ENCODE measurements at places on chromosomes 11 and 22. TPM values are rescaled to one million over a fixed set of nuclear protein-coding genes. Genes with fewer than 3 reads are reported as not detected.

DNA sequence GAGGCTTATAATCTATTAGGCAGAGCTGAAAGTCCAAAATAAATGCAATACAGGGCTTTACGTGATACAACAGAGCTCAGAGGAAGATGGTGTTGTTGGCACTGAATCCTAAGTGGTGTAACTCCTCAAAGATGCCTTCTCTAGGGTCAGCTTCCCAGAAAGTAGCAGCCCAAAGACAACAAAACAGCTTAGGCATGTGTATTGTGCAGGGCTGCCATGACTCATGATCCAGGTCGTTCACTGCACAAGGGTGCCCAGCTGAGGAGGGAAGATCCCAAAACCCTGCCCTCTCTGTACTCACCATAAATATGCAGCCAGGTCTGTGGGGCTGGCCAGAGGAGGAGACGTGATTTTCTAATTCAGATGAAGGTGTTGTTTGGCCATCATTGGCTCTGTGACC is 59.4 kb upstream of the NNMT start:
- H3K4me1 ChIP-seq = peaks cover 2% of the 10 kb centered on the region
- no peak for DNase-seq
- H3K27me3 ChIP-seq = peaks cover 3% of the 10 kb centered on the region

The ADAMTS15 gene
- total RNA-seq = not detected

- peaks cover 5% of the 10 kb centered on the region for H3K4me1 ChIP-seq
- H3K27me3 ChIP-seq = no peaks in the 10 kb centered on the region
- no peak overlapping the region for H3K4me3 ChIP-seq
Observed at GRCh38 chr11:108873941-108874340, 209.1 kb downstream of the DDX10 start.

GRCh38 chr11:2540992-2541680 is 96.3 kb downstream of the KCNQ1 start:
- no peak for DNase-seq
- H3K36me3 ChIP-seq = peaks cover 4% of the 10 kb centered on the region
- no peak overlapping the region for H3K4me3 ChIP-seq
- H3K27ac ChIP-seq = no peak overlapping the region

DNA sequence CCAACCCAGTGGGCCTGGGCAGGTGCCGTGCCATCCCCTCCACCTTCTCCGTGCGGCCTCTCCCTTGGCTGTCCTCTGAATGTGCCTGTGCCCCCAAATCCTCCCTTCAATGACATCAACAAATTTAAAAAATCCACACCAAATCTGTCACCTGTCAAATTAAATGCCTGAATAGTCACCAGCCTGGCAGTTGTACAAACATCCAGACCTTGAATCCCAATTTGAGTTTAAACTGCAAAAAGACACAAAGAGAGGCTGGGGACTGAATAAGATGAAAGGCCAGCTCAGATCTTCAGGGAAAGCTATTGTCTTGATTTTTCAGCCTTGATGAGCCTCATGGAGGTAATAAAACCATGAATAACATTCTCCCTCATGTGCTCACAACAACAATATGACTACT is 194.7 kb downstream of the KIRREL3 start:
- no peaks in the 10 kb centered on the region for H3K4me1 ChIP-seq
- H3K36me3 ChIP-seq = no peaks in the 10 kb centered on the region
- DNase-seq = no peak
- H3K4me3 ChIP-seq = no peak overlapping the region

- H3K27ac ChIP-seq = no peak overlapping the region
- H3K4me3 ChIP-seq = no peak overlapping the region
- no peaks in the 10 kb centered on the region for H3K36me3 ChIP-seq
Observed at GRCh38 chr11:2520736-2521035, 75.9 kb downstream of the KCNQ1 start.

The CDC42BPG gene
- 9.0 TPM for total RNA-seq

DNA sequence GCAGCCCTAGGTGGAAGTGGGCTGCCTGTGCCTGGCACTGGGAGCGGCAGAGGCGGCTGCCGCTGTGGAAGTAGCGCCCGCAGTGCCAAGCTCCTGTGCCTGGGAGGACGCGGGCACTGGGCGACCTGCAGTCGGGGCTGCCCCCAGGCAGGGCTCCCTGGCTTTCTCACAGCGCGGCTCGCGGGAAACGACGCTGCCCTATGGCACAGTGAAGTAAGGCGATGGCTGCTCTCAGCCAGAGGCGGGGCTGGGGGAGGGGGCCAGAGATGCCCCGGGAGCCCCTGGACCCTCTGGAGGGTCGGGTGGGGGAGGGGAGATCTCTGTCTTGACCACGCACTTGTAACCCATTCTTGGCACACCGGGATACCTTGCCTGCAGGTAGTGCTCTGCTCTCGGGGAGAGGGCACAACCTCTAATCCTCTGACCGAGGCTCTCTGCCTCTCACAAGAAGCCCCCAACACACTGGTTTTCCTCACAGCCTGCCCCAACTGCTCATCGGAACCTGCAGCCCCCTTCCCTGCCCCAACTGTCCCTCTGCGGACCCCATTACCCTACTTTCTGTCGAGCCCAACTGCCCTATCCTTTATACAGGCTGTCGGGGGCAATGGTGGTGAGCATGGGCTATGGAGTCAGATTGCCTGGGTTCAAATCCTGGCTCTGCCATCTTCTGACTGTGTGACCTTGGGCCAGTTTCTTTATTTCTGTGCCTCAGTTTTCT is 32.2 kb upstream of the TRIM29 start:
- no peak for DNase-seq
- H3K4me3 ChIP-seq = peak overlapping the region; percentile 10
- H3K36me3 ChIP-seq = no peaks in the 10 kb centered on the region

DNA sequence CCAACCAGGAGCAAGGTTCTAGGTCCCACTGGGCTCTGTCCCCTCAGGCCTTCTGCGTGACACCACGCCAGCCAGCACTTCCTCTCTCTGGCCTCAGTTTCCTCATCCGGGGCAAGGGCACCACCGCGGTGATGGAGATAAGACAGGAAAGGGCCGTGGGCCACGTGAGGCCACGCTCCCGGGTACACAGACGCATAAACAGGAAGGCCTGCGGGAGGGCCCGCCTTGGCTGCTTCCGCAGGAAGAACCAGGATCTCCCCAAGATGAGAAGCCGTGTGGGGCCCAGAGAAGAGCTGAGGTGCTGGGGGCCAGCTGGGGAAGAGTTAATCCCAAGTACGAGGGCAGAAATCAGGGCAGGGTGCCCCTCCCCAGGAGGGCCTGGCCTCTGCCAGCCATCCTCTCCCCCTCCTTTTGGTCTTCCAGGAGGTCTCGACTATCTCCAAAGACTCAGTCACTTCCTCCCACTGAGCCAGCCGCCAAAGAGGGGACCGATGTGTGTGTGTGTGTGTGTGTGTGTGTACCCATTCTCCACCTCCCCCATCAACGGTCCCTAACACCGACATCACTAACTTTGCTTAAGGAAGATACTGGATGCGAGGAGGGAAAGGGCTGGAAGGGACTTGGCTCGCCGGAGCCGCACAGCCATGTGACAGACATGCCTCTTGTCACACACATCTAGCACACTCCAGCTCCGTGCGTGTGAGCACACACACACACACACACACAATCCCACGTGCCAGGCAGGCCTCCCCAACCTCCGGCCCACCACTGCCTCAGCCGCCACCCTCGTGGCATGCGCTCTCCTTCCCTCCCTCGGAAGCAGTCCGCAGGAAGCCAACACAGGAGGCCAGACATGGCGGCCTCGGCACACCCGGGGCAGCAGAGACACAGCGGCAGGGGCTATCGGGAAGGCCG is 1.4 kb downstream of the MFNG start:
- H3K36me3 ChIP-seq = no peaks in the 10 kb centered on the region
- no peaks in the 10 kb centered on the region for H3K27me3 ChIP-seq
- H3K4me3 ChIP-seq = peak overlapping the region; percentile 96
- H3K4me1 ChIP-seq = peaks cover 64% of the 10 kb centered on the region

The BIK gene
- 2.6 TPM for total RNA-seq

DNA sequence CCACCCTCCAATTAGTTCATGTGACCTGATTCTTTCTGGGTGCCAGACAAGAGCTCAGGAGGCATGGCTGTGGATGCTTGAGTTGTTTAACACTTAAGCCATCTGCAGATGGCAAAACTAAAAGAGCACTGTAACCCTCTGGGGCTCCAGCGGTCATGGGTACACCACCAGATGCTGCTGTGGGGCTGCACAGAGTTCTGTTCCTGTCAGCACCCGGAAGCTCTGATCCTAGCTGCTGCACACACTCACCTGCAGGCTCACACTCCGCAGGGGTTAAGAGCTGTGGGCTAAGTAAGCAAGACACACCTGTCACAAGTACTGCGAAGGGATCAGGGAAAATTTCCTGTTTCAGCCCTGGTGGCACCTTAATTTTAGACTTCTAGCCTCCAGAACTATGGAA is 307.8 kb downstream of the C11orf87 start:
- H3K27me3 ChIP-seq = peaks cover 1% of the 10 kb centered on the region
- no peak overlapping the region for H3K4me3 ChIP-seq
- H3K4me1 ChIP-seq = no peaks in the 10 kb centered on the region
- no peaks in the 10 kb centered on the region for H3K36me3 ChIP-seq
- no peak overlapping the region for H3K27ac ChIP-seq

GRCh38 chr22:46941968-46942798 is 179.7 kb downstream of the TBC1D22A start:
- peaks cover 18% of the 10 kb centered on the region for H3K4me1 ChIP-seq
- H3K27ac ChIP-seq = peak overlapping the region; percentile 85
- peaks cover 34% of the 10 kb centered on the region for H3K36me3 ChIP-seq
- no peak for DNase-seq
- no peaks in the 10 kb centered on the region for H3K27me3 ChIP-seq
- H3K4me3 ChIP-seq = no peak overlapping the region

The SPDYC gene
- not detected for total RNA-seq

DNA sequence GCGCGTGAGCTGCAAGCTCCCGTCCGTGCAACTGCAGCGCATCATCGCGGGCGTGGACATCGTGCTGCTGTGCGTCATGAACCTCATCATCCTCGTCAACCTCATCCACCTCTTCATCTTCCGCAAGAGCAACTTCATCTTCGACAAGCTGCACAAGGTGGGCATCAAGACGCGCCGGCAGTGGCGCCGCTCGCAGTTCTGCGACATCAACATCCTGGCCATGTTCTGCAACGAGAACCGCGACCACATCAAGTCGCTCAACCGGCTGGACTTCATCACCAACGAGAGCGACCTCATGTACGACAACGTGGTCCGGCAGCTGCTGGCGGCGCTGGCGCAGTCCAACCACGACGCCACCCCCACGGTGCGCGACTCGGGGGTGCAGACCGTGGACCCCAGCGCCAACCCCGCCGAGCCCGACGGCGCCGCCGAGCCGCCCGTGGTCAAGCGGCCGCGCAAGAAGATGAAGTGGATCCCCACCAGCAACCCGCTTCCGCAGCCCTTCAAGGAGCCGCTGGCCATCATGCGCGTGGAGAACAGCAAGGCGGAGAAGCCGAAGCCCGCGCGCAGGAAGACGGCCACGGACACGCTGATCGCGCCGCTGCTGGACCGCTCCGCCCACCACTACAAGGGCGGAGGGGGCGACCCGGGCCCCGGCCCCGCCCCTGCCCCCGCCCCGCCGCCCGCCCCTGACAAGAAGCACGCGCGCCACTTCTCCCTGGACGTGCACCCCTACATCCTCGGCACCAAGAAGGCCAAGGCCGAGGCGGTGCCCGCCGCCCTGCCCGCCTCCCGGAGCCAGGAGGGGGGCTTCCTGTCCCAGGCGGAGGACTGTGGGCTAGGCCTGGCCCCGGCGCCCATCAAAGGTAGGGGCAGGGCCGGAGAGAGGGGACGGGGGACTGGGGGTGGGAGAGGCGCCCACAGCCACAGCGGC is 7.3 kb downstream of the PANX2 start:
- H3K4me1 ChIP-seq = peaks cover 6% of the 10 kb centered on the region
- peaks cover 13% of the 10 kb centered on the region for H3K27me3 ChIP-seq
- no peak for DNase-seq
- H3K36me3 ChIP-seq = no peaks in the 10 kb centered on the region
- peak overlapping the region; percentile 44 for H3K27ac ChIP-seq
- no peak overlapping the region for H3K4me3 ChIP-seq

GRCh38 chr11:67438158-67438902 is 848 bp upstream of the PTPRCAP start:
- peak overlapping the region; percentile 94 for H3K4me3 ChIP-seq
- peak overlapping the region; percentile 97 for H3K27ac ChIP-seq
- peak; percentile 72 for DNase-seq
- peaks cover 4% of the 10 kb centered on the region for H3K36me3 ChIP-seq
